G401 (cell line): ENCODE measurements at places on chromosomes 7 and 10. TPM values are rescaled to one million over a fixed set of nuclear protein-coding genes. Genes with fewer than 3 reads are reported as not detected.

Gene MRPL43
- 91.6 and 117 TPM in 2 replicates for total RNA-seq

Gene PPRC1
- 3.8 and 7.0 TPM in 2 replicates for total RNA-seq

DNA sequence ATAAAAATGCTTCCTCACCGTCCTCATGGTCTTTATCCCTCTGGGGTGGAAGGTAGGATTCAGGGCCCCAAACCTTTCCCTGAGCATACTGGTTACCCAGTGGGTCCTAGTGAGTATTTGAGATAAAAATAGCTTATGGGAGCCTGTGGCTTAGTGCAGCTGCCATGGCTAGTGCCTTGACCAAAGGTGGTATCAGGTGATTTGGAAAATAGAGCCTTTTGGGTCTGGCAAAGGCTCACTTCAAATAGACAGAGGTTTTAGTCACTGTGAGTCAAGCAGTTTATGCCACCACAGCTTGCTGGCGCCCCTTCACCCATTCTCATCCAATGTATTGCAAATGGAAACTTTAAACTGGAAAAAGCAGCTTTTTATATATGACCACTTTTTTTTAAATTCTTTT is 30.4 kb downstream of the PLAU start:
- no peak for DNase-seq

DNA sequence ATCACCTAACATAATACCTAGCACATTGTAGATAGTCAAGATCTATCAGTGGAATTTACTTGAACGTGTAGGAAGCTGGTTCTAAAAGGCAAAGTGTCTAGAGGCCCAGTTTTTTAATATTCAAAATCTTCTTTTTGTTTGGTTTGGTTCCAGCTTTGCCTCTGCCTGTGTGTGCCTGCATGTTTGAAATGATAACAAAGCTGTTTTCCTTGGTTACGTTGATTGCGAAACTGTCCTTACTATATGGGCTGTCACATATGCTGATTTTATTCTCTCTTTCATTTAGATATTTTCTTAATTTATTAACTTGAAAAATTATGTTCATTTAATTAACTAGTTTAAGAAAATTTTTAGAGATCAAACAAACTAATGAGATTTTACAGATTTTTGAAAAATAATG is 237.3 kb downstream of the SEMA3A start:
- DNase-seq = no peak

GRCh38 chr7:95240921-95241320 is 83.4 kb downstream of the PON1 start:
- DNase-seq = no peak

DNA sequence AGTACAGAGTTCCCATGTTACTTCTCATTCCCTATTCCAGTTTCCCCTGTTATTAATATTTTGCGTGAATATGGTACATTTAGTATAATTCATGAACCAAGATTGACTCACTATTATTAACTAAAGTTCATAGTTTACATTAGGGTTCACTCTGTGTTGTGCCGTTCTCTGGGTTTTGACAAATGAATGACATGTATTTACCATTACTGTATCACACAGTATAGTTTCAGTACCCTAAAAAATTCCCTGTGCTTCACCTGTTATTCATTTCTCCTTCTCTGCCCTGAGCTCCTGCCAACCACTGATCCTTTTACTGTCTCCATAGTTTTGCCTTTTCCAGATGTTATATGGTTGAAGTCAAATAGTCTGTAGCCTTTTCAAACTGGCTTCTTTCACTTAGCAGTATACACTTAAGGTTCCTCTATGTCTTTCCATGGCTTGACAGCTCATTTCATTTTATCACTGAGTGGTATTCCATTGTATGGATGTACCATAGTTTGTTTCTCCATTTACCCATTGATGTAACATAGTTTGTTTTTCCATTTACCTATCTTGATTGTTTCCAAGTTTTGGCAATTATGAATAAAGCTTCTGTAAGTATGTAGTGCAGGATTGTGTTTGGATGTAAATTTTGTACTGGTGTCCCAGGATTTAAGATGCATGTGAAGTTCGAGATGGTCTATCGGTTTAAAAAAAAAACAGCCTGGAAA is 58.8 kb downstream of the CDK14 start:
- DNase-seq = no peak

- DNase-seq = no peak
These were observed 28.6 kb downstream of the JAZF1 start for GRCh38 chr7:28151965-28152364.

- DNase-seq = no peak
These were observed 21.6 kb upstream of the RPEL1 start for GRCh38 chr10:103224133-103224532.

DNA sequence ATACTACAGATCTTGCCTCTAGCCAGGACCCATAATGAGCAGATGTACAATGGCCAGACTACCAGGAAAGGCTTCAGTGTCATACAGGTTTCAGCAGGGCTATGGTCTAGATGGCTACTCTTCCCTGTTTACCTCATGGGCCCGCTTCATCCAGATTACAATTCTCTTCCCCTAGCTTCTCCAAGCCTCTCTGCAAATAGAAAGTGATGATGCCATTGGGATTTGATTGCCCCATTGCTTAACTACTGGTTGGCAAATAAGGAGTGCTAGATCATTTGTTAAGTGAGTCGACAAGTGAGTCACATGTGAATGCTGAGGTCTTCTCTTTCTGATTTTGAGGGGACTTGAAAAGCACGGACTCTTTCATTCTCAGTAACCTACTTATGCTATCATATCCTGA is 361.5 kb upstream of the LRRTM3 start:
- DNase-seq = no peak

- DNase-seq = no peak
These were observed 52.9 kb downstream of the AP3M1 start for GRCh38 chr10:74097776-74098175.

Gene SLC18A3
- total RNA-seq = not detected in 2 replicates

Gene ZNF804B
- total RNA-seq = not detected in 2 replicates

DNA sequence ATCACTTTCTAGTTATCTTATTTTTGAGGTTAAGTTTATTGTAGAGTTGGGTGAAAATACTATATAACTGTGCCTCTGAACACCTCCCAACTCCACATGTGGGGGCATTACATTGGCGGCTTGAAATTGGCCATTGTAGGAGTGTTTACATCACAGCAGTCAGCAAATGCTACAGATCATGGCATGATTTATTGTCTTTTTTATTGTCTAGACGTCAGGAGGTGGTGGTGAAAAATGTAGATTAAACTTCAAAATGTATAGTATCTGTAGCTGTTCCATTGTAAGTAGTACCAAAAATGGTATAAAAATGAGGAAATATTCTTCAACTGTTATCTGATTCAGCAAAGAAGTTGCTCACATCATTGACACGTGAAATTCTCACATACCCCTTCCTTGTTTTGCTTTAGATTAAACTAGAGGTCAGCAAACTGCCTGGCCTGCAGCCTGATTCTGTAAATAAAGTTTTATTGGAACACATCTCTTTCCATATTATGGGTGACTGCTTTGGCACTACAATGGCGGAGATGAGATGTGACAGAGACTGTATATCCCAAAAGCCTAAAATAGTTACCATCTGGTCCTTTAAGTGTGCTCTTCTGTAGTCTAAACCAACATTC is 35.0 kb downstream of the TAF3 start:
- DNase-seq = no peak

Gene GALNT17
- total RNA-seq = not detected in 2 replicates

Gene CXCL12
- total RNA-seq = not detected in 2 replicates

- no peak for DNase-seq
These were observed 595.1 kb downstream of the PARD3 start for GRCh38 chr10:34219753-34220548.

- no peak for DNase-seq
These were observed 1.1 kb downstream of the FUOM start for GRCh38 chr10:133356549-133357284.

Gene ITPRID1
- total RNA-seq = not detected in 2 replicates

- DNase-seq = no peak
These were observed 39.9 kb downstream of the DKK1 start for GRCh38 chr10:52353960-52354394.

GRCh38 chr10:116269619-116270018 is 3.4 kb downstream of the GFRA1 start:
- no peak for DNase-seq

DNA sequence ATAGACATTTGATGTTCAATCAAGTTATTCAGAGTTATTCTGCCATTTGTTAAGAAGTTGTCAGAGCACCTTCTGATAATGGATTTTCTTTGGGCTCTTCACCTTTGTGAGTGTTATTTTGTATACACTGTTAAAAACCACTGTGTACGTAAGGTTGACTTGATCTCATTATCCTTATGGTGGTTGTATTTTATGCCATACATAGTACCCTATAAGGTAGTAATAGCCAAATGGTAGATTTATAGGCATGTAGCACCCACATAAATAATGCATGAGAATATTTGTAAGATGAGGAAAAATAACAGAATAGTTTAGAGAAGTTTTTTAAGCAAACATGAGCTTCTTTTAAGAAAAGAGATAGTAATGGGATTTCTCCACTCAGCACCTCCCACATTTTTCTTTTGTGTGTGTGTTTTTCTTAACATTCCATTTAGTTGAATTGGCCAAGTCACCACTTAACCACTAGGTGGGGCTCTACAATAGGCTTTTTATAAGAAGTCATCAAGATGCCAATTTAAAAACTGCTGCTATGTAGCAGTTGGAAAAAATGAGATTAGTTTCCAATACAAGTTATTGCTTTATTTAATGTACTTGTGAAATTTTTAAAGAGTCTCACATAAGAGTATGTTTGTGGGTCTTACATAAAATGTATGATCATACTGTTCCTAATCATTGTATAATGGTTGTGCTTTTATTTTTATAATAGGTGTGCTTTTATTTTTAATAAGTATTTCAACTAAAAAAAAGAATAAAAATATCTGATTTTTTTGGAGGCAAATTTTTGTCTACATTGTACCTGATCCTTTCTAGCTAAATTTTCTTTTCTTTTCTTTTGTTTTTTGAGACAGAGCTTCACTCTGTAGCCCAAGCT is 41.1 kb upstream of the STMP1 start:
- DNase-seq = peak; percentile 76

GRCh38 chr7:38068461-38068860 is 109.6 kb upstream of the STARD3NL start:
- no peak for DNase-seq

DNA sequence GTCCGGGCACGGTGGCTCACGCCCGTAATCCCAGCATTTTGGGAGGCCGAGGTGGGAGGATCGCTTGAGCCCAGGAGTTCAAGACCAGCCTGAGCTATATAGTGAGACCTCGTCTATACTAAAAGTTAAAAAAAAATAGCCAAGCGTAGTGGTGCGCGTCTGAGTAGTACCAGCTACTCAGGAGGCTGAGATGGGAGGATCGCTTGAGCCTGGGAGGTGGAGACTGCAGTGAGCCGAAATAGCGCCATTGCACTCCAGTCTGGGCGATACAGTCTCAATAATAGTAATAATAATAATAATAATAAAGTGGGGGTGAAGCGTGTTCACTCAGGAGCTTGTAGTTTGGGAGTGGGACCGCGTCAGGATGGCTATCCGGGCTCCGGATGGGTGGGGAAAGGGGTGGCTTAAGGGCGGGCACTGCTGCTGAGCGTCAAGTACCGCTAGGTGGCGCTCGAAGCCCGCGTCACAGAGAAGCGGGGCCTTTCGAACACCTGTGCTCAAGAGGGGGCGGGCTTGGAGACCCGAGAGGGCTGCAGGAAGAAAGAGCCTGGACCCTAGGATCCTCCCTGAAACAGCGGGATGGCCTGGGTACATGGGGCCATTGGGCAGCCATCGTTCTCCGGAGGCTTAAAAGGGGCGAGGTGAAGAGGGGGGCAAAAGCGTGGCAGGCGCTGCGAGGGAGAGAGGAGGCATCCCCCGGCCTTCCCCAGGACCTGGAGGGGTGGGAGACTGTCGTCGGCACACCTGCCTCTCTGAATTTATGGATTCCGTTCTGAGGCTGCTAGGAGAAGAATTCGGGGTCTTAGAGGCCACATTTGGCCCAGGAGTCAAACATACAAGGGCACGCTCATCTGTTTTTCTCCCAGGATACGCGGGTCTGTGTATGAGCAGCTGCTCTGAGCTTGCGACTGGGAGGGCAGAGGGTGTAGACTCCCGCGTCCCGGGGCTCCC is 14.5 kb downstream of the LBX1 start:
- peak; percentile 67 for DNase-seq

DNA sequence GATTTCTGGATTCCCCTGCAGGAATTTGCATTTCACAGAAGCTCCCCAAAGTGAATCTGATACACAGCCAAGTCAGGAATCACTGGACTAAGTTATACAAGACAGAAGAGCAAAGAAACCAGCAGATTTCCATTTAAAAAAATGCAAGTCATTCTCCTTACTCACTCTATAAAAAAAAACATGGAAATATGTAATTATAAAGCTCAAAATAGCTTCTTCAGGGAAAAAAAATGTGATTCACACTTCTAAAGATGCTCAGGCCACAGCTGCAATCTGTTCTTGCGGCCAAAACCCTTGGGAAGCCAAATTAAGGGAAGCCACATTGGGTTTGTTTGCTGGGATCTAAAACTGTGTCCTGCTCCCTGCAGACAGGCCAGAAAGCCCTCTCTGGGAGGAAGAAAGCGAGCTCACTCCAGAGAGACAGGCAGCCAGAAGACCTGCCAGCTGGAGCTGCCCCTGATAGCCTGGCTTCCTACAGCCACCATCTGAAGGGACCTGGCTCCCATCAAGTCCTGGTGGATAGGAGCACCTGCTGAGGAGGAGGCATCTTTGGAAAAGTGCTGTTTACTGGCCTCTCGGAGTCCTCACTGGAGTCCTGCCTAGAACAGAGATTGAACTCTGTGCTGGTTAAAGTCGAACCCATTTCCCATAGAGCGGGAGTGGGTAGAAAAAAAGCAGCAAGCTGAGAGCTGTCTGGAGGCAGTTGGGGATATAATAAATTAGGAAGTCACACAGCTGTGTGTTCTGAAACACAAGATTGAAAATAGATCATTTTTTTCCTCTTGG is 359.2 kb upstream of the AOAH start:
- peak; percentile 88 for DNase-seq

Gene LIPF
- total RNA-seq = not detected in 2 replicates

Gene SPDYE3
- not detected in 2 replicates for total RNA-seq

Gene PLAC9
- 1.7 TPM in 1 of 2 replicates, not detected in the other for total RNA-seq

DNA sequence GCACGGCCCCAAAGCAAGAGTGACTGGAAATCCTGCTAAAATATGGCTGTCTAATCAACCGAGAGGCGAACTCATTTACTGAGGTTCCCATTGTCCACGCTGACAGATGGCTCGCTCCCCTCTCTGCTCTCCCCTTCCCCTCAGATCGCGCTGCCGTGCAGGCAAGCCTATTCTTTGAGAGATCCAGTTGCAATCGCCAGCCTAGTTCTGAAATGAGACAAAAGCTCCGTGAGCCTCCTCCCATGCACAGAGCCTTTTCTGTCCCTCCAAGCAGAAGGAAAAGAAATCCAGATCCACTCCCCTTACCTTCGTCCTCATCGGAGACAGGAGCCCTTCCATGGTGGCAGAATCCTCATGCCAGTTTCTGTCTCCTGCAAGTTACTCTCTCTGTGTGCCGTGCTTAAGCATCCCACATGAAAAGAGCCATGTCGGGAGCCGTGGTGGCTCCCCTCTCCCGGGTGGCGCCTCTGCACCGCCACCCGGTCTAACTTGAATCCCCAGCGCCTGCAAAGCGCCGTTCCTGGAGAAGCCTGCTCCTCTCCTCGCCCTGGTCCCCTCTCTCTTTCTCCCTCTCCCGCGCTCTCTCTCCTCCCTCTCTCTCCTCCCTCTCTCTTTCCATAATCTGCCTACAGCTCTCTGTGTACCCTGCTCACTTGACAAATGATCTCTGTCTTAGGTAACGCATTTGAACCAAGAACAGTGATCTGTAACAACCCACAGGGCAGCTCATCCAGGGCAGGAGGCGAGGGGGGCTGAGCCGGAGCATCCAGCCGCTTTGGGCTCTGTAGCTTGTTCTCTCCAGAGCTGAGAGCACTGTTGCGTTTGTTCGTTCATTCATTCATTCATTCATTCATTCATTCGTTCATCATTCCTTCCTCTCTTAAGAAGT is 156.8 kb downstream of the FRMD4A start:
- peak; percentile 81 for DNase-seq

- no peak for DNase-seq
These were observed 279.2 kb downstream of the THSD7A start for GRCh38 chr7:11552676-11553296.

Gene INSYN2A
- total RNA-seq = not detected in 2 replicates
